BE2C (cell line): ENCODE measurements at places on chromosomes 4 and X.

- DNase-seq = peak; percentile 18
These were observed 172.1 kb downstream of the MID1IP1 start for GRCh38 chrX:38973322-38973721.

DNA sequence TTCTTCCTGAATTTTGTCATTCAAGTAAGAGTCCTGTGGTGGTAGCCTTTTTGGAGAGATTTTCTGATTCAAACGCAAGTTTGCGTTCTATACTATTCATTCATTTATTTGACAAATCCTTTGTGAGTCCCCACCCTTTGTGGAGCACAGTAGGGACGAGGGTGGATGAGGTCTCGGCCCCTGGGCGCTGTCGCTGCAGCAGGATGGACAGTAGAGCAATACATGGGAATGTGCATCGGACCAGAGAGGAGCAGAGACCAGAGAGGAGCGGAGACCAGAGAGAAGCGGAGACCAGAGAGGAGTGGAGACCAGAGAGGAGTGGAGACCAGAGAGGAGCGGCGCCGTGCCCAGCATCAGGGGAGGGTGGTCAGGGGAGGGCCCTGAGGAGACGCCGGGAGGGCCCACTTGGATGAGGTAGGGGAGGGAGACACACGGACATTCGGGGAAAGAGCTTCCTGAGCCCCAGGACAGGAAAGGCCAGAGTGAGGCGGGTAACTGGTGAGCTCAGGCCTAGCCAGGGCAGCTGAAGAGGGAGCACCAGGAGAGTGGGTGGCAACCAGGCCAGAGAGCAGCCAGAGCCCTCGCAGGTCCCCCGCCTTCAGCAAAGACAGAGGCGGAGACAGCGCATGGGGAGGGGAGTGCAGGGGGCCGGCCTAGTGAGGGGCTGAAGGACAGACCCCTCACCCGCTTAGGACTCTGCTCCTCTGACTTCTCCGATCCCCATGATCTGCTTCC lies 67.3 kb downstream of the NAT8L start:
- no peak for DNase-seq

- peak; percentile 22 for DNase-seq
These were observed 40.8 kb upstream of the CLDN24 start for GRCh38 chr4:183362916-183363542.

GRCh38 chr4:141158219-141158618 lies 24.9 kb upstream of the RNF150 start:
- no peak for DNase-seq

GRCh38 chrX:132940727-132941327 lies 17.6 kb downstream of the HS6ST2 start:
- no peak for DNase-seq

GRCh38 chrX:19709812-19710518 lies 177.4 kb downstream of the SH3KBP1 start:
- no peak for DNase-seq

- no peak for DNase-seq
These were observed 253.2 kb upstream of the IGFBP7 start for GRCh38 chr4:57363346-57363745.

- DNase-seq = no peak
These were observed 1.5 kb upstream of the GRSF1 start for GRCh38 chr4:70841211-70841610.

- no peak for DNase-seq
These were observed 50.4 kb upstream of the CCDC160 start for GRCh38 chrX:134186362-134187121.

GRCh38 chr4:4640692-4641091 lies 98.8 kb upstream of the STX18 start:
- DNase-seq = no peak

- DNase-seq = no peak
These were observed 47.4 kb downstream of the ACSL4 start for GRCh38 chrX:109685656-109686078.

DNA sequence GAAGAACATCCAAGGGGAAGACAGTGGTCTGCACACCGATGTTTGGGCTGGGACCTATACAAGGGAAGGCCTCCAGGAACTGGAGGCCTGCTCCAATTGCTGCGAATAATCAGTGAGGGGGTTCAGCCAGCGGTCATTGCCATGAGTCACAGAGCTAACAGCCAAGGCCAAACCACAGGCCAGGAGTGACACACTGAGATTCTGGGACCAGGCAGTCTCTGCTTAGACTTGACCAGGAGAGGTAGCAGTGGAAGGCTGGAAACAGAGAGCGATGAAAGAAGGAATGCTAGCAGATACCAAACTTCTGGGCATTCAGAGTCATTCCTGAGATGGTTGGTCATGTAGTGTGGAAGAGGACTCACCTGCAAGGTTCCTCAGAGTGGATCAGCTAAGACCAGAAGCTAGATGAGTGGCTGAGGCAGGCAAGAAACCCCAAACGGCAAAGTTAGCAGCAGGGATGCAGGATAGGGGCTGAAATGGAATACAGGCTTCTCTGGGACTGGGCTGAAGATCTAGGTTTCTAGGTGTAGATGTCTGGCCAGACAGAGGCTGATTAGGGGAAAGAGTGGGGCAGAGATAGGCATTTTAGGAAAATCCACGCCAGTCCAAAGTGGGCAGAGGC lies 54.7 kb downstream of the CNGA2 start:
- DNase-seq = no peak

DNA sequence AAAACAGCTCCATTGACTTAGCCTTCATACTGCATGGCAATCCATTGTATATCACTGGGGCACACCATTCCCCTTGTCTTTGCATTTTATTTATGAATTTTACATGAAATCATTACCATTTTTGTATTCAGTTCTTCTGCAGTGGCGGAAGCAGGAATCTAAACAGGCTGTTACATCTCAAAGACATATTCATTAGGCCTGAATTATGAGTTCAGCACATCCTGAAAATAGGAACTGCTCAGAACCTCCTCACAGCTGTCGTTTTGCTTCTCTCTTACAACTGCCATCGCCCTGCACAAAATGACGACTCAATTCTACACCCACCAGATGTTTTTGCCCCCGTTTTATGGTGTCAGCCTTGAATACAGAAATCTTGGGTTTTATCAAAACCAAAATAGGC lies 474.4 kb upstream of the MAGEB18 start:
- DNase-seq = no peak

- DNase-seq = no peak
These were observed 10.0 kb downstream of the ADAM29 start for GRCh38 chr4:174928174-174928573.

DNA sequence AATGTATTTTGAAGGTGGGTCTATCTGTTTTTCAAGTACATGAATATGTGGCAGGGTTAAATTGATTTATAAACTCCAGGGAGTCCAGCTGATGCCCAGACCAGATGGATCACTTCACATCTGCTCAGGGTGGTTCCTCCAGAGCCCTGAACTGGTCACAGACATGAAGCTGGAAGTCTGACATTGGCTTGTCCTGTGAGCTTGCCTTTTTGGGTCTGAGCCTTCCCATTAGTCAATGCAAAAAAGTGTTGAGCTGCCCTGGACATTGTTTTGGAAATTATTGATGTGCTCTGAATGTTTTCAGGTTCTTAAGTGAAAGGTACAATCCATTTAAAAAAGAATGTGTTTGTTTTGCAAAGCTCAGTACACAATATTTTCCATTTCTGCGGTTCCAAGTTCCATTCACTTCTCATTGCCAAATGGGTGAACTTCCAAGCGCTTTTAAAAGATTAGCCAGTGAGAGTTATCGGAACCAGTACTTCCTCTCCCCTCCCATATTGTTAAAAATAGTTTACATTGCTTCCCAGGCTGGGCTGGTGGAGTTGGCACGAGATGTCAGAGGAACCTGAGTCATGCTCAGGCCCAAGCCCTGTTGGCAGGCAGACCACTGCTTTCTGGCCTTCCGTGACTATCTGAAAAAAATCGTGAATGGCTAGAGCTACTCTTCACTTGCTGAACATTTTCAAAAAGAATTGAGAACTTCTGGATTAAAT lies 52.1 kb downstream of the PDGFRA start:
- DNase-seq = no peak

- no peak for DNase-seq
These were observed 231.7 kb downstream of the HS3ST1 start for GRCh38 chr4:11196927-11197522.

GRCh38 chr4:74414149-74414809 lies 30.7 kb upstream of the AREG start:
- no peak for DNase-seq

GRCh38 chr4:53786632-53787031 lies 195.3 kb upstream of the LNX1 start:
- DNase-seq = no peak

GRCh38 chr4:87365348-87365747 lies 25.6 kb downstream of the HSD17B11 start:
- DNase-seq = no peak

DNA sequence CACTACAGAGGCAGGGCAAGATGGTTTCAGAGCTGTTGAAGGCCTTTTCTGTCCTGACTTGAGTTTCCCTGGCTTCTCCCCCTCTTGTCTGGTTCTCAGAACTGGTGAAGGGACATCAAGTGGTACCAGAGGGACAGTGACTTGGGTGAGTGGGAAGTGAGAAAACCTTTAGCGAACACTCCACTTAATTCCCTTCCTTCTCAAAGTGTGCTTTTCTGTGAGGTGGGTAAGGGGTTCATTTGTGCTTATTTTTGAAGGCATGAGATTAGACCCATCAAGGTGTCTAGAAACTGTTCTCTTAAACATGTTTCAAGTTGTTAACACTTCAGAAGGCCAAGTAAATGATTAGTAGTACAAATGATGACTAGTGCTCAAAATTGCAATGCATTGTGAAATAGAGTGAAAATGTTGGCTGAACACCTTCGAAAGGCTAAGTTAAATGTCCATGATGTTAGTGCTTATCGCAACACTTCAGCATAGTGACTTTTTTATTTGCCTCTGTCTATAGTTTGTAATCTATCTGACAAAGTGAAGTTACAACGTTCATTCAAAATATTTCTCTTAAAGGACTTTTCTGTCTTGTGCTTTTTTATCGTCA lies 2.8 kb downstream of the AREG start:
- DNase-seq = no peak

DNA sequence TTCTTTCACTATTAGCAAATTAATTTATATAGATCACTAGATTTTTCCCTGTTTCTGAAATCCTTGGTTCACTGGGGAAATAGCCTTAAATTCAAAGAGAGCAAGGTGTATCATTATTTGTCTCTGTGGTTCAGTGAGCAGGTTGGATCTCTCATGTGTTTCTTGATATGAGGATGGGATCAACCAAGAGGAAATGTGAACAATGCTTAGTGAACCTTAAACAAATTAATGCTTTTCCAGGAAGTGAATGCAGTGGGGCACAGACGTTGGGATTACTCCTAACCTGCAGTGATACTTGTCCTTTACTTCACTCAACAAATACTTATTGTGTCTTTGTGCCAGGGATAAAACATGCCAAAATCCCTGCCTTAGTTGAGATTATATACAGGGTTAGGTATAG lies 193.2 kb downstream of the SHROOM3 start:
- DNase-seq = no peak

- DNase-seq = no peak
These were observed 327.5 kb upstream of the IGFBP7 start for GRCh38 chr4:57437649-57438048.

- DNase-seq = no peak
These were observed 228.7 kb upstream of the ANKRD50 start for GRCh38 chr4:124941267-124941666.

DNA sequence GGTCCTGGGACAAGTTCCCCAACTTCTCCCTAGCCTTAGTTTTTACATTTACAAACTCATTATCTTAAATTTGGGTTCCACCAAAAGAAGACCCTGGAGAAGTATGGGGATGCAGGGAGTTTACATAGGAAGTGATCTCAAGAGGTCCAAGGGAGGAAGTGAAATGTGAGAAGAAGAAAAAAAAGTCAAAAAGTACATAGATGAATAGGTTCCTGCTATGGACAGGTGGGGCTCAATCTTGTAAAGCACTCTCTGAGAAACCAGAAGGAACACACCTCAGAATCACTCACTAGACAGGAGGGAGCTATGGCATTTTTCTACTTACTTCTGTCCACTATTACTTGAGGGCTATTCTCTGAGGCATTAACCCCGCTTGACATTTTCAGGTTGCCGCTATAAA lies 56.6 kb downstream of the ARHGAP6 start:
- DNase-seq = no peak

- DNase-seq = no peak
These were observed 824 bp downstream of the SASH3 start for GRCh38 chrX:129780441-129781105.

- no peak for DNase-seq
These were observed 3.7 kb upstream of the PHOX2B start for GRCh38 chr4:41752081-41752836.

DNA sequence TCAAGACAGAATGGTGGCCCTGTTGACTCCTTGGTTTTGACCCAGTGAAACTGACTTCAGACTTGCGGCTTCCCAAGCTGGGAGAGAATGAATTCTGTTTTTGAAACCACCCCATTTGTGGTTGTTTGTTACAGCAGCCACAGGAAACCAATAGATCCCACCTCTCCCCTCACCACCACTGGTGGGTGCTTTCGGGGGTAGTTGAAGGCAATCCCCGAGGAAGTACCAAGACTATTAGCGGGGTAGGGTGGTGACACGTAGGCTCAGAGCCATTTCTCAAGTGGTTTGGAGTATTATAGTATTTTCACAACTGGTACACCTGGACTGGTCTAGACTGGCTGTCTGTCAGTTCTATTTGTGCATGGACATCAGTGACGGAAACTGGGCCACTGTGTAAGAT lies 189.1 kb upstream of the RBPJ start:
- DNase-seq = no peak

GRCh38 chr4:101807351-101807750 lies 16.8 kb downstream of the BANK1 start:
- DNase-seq = no peak

GRCh38 chrX:40543661-40544328 lies 37.0 kb upstream of the ATP6AP2 start:
- peak; percentile 38 for DNase-seq

- no peak for DNase-seq
These were observed 85.5 kb downstream of the SNCA start for GRCh38 chr4:89751416-89751815.

DNA sequence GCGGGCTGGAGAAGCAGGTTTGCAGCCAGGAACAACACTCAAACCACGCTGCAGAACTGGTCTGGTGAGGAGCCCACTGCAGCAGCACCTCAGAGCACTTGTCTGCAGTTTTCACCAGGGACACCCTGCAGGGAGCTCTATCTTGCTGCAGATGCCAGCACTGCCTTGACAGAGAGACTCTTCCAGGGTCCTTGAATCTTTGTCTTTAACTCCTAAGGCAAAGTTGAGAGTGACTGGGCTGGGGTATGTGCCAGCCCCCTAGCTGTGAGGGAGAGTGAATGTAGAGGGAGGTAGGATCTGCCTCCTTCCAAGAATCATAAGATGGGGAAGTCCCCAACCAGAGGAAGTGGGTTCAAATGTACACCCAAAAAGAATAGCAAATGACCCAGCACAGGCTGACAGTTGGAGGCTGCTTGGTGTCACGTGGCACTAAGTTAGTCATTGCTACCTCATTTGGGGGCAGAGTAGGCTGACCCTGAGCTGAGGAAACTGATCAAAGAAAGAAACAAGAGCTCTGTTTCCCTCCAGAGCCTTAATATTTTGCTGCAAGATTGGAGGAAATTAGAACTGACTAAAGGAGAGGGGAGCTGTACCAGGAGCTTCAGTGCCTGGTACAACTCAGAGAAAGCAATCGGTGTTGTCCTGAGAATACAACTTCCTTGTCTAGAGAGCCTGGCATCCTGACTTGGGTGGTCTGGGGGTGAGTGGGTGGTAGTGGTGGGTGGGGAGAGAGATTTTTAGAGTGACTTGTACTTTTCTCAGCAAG lies 28.2 kb upstream of the HUWE1 start:
- DNase-seq = no peak
